ENCODE measurements at places on chromosomes 2 and 18.

GRCh38 chr2:39934851-39935250 is 155.8 kb upstream of the THUMPD2 start:
- no peak for DNase-seq

- DNase-seq, result no peak
These were observed 52.9 kb downstream of the ADI1 start for GRCh38 chr2:3466482-3466863.

DNA sequence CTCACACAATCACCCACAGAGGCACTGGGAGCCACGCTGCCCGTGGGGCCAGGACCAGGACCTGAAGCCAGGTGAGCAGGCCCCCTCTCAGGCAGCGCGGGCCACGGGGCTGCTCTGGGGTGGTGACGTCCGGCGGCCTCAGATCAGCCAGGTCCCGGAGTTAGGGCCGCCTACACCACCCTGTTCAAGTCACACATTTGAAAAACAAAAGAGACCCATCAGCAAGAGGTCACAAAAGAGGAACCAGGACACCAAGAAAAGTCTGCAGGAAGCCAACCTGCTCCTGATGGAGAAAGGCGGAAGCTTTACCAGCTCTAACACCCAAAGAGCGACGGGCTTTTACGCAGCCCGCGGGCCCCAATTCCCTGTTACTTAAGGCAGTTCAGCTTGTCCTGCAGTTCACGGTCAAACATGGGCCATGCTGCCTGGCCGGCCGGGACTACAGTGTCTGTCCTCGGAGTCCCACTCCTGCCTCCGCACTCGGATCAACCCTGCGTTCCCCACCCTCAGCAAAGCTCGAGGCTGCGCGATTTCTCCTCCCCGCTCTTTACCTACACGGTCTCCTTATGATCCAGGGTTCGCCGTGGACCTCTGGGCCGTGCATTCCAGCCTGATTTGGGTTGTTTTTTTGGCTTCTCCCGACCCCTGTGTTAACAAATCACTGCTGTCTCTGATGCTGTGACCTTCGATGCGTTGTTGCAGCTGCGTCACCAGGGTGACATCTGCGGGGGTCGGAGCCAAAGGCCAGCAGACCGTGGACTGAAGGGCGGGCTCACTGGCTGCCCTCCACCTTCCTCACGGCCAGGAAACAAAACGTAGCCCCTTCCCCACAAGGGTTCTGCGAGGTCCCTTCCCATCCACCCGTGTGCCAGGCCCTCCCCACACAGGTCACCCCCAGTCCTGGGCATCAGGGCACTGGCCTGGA is 31.0 kb downstream of the SNORC start:
- DNase-seq, result no peak

DNA sequence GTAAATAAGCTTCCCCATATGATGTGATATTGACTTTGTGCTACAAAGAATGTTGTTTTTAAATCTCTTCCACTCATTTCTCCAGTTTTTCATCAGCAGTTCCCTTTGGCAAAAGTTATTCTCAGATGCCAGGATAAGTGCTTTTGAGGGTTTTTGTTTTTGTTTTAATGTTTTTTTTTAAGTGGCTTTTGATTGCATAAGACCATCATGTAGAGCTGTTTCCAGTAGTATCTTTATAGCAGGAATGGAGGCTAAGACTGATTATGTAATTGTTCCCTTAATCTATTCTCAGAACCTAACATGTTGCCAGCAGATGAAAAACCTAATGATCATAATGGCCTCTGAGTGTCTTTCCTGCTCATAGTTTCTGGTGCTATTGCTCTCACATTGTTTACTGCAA is 77.9 kb downstream of the CABLES1 start:
- no peak for DNase-seq

GRCh38 chr2:172080641-172081220 is 4.6 kb upstream of the DLX1 start:
- no peak for DNase-seq

DNA sequence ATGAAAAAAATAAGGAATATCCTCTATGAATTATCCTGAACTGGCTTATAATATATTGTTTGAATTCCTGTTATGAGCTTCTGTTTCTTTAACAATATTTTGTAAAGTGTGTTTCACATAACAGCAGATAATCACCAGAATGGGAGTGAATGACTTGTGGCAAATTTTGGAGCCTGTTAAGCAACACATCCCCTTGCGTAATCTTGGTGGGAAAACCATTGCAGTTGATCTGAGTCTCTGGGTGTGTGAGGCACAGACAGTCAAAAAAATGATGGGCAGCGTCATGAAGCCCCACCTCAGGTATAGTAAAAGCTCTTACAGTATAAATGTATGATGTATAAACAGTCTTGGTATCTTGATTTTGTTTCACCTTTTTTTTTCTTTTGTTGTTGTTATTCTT is 5.9 kb downstream of the GEN1 start:
- no peak for DNase-seq

DNA sequence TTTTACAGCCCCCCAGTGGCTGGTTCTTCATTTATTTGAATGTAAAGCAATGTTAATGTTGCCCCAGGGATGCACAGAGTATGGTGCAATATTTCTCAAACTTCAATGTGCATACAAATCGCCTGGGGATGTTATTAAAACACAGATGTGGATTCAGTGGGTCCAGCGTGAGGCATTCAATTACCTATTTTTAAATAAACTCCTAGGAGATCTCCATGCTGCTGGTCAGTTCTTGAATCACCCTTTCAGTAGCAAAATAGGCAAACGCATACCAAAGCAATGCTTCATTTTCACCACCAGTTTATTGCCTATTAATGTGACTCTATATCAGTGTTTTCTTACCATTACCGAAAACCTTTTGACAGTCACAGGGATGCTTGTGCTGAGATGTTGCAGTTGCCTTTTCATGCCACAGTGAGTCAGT is 530.7 kb downstream of the CBLN2 start:
- no peak for DNase-seq

DNA sequence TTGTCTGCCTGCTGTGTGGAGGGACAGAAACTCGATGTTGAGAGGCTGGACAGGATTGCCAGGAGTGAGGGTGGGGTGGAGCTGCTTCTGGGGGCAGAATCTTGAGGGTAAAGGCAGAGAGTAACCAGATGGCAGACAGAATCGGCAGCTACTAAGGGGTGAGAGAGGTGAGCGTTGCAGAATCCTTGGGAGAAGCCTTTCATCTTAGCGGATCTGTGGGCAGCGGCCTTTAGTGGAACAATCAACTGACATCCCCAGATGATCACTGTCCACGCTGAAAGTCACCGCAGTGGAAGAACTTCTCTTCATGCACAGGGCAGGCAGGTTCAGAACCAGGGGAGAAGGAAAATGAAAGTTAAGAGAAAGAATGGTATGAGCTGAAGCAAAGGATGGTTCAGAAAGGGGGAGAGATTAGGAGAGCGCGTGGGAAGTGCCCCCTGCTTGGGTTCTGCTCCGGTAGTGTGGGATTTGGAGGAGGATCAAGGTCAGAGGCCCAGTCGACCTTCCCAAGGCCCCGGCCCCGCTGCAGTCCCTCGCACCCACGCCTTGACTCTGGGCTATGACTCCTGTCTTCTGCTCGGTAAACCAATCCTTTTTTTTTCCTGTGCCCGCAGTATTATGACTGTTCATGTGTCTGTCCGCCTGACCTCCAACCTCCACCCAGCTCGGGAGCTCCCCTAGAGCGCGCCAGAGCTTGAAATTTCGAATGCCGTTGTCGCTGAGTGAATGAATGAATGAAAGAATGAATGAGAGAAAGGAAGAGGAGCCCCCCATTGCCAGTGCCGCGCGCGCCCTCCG is 584 bp downstream of the BOLA3 start:
- no peak for DNase-seq
